ENCODE measurements at places on chromosomes 5 and 9. TPM values are rescaled to one million over a fixed set of nuclear protein-coding genes. Genes with fewer than 3 reads are reported as not detected.

- DNase-seq: no peak
These were observed 100.3 kb upstream of the ELAVL2 start for GRCh38 chr9:23926368-23926767.

- DNase-seq: no peak
These were observed 249.2 kb upstream of the IRX4 start for GRCh38 chr5:2131826-2132496.

Gene SLC6A18
- not detected for total RNA-seq

DNA sequence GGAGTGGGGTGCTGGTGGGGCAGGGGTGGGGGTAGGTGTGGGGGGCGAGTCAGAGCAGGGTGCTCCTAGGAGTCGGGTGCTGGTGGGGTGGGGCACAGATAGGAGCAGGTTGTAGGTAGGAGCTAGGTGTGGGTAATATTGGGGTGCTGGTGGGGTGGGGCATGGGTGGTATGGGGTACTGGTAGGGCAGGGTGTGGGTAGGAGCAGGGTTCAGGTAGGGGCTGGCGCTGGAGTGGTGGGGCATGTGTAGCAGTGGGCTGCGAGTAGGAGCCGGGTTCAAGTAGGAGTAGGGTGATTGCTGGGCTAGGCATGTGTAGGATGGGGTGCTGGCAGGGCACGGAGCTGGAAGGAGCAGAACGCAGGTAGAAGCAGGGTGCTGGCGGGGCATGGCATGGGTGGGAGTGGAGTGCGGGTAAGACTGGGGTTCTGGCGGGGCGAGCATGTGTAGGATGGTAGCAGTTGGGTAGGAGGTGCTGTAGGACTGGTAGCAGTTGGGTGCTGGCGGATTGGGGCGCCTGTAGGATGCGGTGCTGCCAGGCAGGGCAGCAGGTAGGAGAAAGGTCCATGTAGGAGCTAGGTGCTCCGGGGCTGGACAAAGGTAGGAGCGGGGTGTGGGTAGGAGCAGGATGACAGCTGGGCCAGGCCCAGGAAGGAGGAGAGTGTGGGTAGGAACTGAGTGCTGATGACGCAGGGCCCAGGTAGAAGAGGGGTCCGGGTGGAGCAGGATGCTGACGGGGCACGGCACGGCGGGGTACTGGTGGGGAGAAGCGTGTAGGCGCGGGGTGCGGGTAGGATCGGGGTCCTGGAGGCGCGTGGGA lies 105.5 kb upstream of the SIMC1 start:
- no peak for DNase-seq

Gene CD274
- total RNA-seq: 98.4 TPM

GRCh38 chr5:173534031-173534430 lies 82.4 kb downstream of the BOD1 start:
- no peak for DNase-seq

DNA sequence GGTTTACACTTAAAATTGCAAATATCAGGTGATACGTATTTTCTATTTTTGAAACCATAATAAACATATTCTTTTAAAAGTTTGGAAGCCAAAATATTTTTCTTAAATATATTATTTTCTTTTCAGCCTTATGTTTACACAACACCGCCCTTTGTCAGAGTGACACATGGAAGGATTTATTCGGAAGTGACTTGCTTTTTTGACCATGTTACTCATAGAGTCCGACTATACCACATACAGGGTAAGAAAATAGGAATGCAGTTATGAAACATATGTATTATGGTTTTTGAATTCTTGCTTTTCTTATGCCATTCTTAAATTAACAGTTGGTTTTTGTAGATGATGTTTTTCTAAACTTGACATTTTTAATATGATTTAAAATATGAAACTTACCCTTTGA lies 133.9 kb downstream of the MAN2A1 start:
- peak; percentile 70 for DNase-seq

GRCh38 chr5:1760656-1761452 lies 38.8 kb downstream of the MRPL36 start:
- DNase-seq: no peak

Gene PAPPA
- 43.0 TPM for total RNA-seq

GRCh38 chr9:96619124-96619465 lies 548 bp downstream of the CDC14B start:
- DNase-seq: no peak

Gene HSPA4
- 221 TPM for total RNA-seq

- peak; percentile 18 for DNase-seq
These were observed 98.4 kb downstream of the FBXL7 start for GRCh38 chr5:15598294-15598902.

Gene GCNT1
- 0.55 TPM for total RNA-seq

- DNase-seq: no peak
These were observed 68.1 kb upstream of the ERCC6L2 start for GRCh38 chr9:95807326-95807947.

GRCh38 chr5:95280401-95281095 lies 4.3 kb downstream of the MCTP1 start:
- DNase-seq: no peak

DNA sequence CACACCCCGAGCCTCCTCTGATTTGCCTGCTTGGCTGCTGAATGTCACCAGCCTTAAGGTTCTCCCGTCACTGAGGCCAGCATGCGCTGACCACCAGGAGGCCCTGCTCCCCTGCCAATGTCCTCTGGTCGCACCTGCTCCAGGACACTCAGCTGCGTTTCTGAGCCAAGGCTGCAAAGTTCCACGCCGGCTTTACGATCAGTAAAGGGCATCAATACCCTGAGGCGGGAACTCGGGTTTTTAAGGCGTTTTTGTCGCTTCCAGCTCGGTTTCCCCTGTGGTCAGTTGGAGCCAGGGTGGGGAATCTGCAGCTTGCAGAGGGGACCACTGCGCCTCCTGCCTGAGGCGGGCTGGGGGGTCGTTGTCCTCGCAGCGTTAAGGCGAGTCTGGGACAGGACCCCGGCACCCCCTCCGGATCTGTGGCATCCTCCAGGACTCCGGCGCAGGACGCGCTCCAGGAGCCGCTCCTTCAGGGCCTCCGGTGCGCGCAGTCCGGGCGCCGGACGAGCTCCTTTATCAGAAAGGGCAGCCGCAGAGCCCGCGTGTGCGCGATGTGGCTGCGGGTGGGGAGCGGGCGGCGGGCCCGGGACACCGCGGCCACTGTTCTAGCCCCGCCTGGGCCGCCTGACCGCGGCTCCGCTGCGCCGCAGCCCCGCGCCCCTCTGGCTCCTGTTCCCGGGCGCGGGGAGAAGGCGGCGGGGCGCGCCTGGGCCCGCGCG lies 24.1 kb upstream of the FLT4 start:
- no peak for DNase-seq

- no peak for DNase-seq
These were observed 73.8 kb upstream of the CPLX2 start for GRCh38 chr5:175797521-175798038.

DNA sequence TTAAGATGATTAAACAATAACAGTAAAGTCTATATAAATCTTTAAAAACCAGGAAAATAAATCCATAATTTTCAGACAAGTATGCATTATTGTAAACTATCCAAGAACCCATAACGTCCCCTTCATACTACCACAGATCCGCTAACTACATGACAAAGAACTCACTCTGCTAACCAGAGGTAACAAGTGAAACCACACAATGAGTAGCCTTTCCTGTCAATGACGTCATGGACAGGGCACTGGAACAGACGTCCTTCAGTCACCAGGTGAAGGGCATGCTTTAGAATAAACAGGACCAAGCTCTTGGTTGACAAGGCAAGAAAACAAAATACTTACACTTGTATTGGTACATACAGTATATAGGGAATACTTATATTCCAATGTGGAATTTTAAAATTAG lies 45.2 kb downstream of the RNF130 start:
- peak; percentile 9 for DNase-seq

DNA sequence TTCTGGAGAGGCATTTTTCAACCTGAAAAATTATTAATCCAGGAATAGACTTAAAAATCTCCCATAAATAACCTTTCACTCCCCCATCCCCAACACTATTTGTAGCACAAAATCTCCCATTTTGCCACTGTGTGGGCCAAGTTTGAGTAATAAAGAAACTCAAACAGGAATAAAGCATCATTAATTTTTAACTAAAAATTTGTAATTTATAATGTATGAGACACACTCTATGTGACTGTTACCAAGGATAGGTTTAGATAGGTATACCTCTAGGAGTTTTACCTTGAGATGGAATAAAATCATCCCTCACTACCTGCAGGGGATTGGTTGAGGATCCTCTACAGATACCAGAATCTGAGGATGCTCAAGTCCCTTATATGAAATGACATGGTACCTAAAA lies 30.1 kb downstream of the CHD1 start:
- no peak for DNase-seq

DNA sequence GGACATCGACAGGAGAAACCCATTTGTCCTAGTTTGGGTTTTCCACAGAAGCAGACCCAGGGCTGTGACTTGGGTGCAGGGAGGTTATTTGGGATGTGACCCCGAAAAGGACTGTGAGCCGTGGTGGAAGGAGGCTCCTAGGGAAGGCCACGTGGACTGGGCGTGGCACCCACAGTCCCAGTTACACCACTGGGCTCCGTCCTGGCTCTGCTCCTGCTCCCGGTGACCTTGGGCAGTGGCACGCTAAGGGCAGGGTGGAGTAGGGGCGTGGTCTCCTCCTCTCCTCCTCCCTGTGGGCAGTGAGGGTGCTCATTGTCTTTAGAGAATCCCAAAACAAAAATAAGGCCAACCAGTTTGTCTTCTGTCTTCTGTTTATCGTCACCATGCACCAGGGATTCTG lies 190.1 kb downstream of the GADD45G start:
- no peak for DNase-seq

Gene TLE1
- total RNA-seq: 7.3 TPM

Gene UAP1L1
- total RNA-seq: 3.6 TPM

Gene TEK
- total RNA-seq: not detected

- no peak for DNase-seq
These were observed 15.1 kb downstream of the TTC1 start for GRCh38 chr5:160023908-160024630.

GRCh38 chr9:130381660-130382059 lies 63.1 kb upstream of the ASS1 start:
- no peak for DNase-seq

- DNase-seq: peak; percentile 94
These were observed 87.8 kb upstream of the TNFAIP8 start for GRCh38 chr5:119267958-119268386.

GRCh38 chr5:135571902-135572301 lies 6.9 kb downstream of the CXCL14 start:
- no peak for DNase-seq

Gene GZMA
- total RNA-seq: not detected

DNA sequence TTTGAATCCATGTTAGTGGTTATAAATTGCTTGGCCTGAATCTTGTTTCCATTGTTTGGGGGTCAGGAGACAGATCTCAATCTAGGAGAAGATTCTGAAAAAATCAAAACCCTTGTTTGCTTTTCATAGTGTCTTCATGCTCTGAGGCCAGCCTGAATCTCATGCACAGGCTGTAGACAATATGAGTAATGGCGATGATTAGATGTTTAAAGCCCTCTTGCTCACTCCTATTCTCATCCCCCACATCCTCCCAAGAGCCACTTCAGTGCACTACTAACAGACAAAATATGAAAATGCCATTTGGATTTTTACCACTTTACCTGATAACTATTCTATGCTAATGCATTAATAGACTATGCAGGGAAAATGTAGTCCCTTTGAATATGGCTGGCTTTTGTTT lies 129.4 kb downstream of the NUDT12 start:
- no peak for DNase-seq

Gene BTF3
- total RNA-seq: 1,343 TPM

DNA sequence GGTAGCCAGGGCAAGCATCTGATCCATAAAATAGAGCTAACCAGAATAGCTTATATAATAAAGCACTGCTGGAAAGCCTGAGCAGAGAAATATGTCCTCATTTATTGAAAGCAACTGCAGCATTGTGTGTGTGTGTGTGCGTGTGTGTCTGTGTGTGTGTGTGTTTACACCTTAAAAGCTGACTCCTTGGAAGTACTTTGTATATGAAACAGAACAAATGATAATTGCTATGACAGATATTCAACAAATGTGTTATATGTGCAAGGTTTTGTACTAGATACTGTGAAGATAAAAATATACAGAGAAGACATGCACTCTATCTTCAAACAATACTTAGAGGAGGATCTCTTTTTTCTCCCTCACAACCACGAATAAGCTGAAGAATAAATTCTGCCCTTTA lies 22.0 kb upstream of the IFNE start:
- no peak for DNase-seq

Gene FOXD4L6
- total RNA-seq: 0.07 TPM

GRCh38 chr5:110085826-110086225 lies 396.1 kb downstream of the MAN2A1 start:
- DNase-seq: no peak

- no peak for DNase-seq
These were observed 2.9 kb upstream of the ADGRV1 start for GRCh38 chr5:90555666-90556065.

DNA sequence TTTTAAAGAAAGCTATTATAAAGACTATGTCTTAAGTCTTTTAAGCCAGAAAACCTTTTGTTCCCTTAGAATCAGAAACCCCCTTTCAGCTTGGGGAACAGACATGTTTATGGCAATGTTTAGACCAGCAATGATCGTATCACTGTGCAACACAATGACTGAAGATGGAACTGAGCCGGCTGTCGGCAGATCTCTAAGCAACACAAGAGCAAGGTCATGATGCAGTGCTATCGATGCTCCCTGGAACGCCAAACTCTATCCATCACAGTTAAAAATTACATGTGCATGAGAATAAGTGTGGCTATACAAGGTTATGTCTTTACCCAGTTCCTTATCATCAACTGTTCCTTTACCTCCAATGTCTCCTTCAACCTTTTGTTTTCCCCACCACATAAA lies 1.8 kb upstream of the RNF44 start:
- DNase-seq: no peak

DNA sequence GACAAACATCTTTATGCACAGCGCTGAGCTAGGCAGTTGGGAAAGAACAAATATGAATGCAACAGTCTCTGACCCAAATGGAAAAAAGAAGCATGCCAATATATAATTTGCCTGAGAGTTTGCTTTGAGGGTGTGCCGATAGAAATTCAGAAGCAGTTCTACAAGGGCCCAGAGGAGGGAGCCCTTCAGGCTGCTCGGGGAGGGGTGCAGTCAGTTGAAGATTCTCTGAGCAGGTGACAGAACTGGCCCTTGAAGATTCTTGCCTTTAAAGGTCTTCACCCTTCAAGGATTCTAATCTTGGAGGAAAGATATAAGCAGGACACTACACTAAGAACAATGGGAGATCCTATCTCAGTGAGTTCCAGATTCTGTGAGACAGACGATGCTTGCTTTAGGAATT lies 3.7 kb upstream of the PAPPA start:
- DNase-seq: peak; percentile 50

Gene AHRR
- total RNA-seq: 3.7 TPM

- no peak for DNase-seq
These were observed 37.6 kb downstream of the C9orf57 start for GRCh38 chr9:72022841-72023240.

DNA sequence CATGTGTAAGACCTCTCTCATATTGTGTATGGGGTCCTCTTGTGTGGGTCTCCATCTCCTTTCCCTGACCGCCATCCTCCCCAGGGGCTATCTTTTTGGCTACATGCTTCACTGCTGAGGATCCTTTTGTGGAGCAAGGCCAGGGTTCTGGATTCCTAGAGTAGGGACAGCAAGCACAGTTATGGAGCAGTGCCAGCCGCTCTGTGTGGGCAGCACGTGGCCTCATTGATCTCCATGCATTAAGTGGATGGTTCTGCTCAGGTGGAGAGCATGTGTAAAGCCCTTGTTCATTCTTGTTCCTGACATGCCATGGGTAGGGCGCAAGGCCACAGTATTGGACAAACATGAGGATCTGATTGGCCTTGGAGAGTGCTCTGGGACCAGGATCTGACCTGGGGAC lies 8.9 kb downstream of the PHF2 start:
- DNase-seq: no peak

All from NCI-H460 (cell line).